ENCODE measurements at places on chromosomes 1 and 21.

- DNase-seq = no peak
Measured at GRCh38 chr1:110120960-110121561, 8.8 kb downstream of the UBL4B start.

GRCh38 chr1:29628190-29628589, 391.9 kb downstream of the PTPRU start:
- no peak for DNase-seq

DNA sequence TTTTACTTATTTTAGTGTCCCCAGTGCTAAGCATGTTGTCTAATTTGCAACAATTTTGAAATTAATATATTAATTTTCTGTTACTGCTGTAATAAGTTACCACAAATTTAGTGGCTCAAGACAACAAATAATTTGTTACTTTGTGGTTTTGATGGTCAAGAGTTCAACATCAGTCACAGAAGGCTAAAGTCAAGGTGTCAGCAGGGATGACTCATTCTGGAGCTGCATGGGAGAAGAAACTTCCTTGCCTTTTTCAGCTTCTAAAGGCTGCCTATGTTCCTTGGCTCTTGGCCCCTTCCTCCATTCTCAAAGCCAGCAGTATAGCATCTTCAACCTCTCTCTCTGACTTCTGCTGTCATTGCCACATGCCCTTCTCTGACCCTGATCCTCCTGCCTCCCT, 271.8 kb downstream of the HLX start:
- DNase-seq = no peak

DNA sequence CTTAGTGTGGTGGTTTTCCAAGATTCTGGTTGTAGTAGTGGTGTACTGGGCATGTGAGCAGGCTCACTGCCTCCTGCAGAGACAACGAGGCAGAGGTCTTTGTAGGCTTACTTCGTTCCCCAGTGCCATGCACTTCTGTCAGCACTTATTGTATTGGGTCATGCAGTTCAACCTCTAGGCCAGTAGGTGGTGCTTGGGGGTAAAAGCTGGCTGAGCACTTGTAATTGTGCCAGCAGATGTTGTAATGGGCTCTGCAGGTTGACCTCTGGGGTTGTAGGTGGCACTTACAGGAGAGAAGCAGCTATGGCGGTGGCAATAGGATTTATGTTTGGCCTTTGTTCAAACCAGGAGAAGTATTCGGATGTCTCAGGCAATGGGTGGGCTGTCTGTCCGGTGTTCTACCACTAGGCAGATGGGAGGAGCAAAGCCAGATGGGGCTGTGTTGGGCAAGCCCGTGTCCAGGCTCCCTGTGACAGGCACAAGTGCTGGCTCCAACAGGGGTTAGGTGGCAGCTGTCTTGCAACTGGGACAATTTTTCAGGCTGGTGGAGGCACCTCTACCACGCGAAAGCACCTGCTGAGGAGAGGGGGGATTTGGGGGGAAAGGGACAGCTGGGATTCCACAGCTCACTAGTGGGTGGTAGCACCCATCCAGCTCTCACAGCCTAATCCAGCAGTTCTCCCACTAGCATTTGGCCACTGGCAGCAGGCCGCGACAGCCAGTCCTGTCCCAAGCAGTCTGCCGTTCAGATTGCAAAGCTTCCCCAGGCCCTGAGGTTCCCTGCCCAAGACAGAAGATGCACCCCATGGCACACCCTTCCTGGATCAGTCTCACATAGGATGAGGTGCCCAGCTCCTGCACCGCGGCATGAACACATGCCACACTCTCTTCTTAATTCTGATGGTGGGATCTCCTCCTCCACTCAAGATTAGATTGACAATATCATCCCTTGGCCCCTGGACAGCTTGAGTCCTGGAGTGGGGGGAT, 274.5 kb downstream of the CTH start:
- DNase-seq = no peak

All from skin of body (tissue), 3 donors.